ENCODE measurements at places on chromosomes 2 and 18.

DNA sequence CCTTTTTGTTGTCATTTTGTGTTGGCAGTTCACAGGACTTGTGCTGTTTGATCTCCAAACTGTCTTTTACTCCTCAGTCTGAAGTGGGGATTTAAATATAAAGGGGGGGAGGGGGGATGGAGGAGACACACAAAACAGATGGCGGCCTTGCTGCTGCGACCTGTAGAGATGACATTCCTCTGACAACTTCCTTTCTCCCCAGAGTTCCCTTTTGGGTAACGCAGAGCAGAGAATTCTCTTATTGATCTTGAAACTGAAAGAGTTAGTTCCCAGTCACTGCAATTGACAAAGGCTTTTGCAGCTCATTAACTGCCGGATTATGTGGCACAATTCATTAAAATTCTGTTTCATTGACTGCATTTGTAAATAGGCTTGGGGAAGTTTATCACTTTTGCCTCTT, 279.3 kb downstream of the TSN start:
- no peak for DNase-seq

- no peak for DNase-seq
Observed at GRCh38 chr18:67145586-67146292, 370.8 kb downstream of the DSEL start.

DNA sequence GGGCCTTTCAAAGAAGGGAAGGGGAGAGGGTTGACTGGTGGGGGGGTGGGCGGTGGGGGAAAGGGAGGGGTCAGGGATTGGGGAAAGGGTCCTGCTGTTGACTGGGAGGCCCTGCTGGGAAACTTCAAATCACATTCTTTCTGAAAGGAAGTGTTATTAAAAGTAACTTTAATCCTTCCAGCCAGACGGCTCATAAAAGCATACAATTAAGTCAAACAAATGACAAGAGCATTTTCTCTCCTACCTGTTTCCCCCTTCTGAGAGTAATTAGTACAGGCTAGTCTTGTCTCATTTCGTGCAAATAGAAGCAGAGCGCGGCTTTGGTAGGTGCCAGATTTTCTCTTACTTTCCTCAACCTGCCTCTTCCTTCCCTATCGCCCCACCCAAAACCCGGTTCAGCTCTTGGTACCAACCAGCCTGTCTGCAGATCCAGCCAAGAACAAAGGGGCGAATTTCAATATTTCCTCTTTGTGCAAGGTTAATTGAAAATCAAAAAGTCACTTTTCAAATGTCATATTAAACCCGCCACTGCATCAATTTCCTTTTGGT, 2112.6 kb upstream of the PIK3C3 start:
- DNase-seq = no peak

GRCh38 chr2:94870440-94871225, 597 bp upstream of the TEKT4 start:
- DNase-seq = no peak

DNA sequence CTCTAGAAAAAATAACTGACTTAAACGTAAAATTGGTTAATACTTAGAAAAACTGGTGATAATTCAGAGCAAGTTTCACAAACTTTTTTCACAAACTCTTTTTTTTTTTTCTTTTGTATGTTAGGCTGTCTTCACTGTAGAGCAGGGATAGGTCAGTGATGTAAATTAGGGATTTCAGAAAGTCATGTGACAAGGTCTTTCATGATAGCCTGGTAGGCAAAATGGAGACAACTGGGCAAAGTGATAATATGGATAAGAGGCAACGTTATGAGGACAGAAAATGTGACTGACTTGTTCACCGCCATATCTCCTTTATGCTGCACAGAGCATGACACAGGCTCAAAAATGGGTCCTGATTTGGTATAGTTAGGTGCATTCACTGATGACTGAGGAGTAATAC, 39.4 kb upstream of the BBS5 start:
- no peak for DNase-seq

DNA sequence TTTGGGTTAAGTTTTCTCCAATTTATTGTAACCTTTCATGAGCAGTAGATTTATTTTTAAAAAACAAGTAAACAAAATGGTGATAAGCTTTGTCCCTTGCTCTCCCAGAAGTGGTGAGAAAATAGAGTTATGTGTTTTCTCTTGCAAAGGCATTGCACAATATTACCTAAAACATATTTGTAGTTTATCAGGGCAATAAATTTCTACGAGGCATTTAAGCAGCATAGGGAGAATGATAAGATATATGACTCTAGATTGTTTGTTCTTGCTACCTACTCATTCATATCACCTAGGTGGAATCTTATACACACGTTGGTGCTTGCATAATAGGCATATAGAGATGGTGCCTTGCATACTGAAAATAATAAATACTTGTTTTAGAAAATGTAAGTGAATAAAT, 201.7 kb downstream of the MYO1B start:
- no peak for DNase-seq

DNA sequence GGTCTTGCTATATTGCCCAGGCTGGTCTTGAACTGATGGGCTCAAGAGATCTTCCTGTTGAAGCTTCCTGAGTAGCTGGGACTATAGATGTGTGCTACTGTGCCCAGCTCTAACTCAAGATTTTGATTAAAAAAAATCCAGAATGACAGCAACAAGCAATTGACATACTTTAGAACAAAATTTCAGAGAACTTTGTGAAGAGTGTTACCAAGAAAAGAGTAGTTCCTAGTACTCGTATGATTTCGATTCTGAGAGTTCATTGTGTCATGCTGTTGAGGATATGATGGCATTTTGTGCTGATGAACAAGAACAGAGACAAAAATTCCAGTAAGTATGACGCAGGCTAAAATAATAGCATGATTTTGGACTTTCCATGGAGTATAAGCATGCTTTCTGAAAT, 90.2 kb upstream of the TWSG1 start:
- DNase-seq = no peak

GRCh38 chr2:160670618-160671017, 177.0 kb upstream of the RBMS1 start:
- DNase-seq = no peak

GRCh38 chr2:235605312-235606003, 111.6 kb downstream of the AGAP1 start:
- DNase-seq = peak; percentile 95

- DNase-seq = no peak
Observed at GRCh38 chr2:221189431-221190067, 382.6 kb downstream of the EPHA4 start.

DNA sequence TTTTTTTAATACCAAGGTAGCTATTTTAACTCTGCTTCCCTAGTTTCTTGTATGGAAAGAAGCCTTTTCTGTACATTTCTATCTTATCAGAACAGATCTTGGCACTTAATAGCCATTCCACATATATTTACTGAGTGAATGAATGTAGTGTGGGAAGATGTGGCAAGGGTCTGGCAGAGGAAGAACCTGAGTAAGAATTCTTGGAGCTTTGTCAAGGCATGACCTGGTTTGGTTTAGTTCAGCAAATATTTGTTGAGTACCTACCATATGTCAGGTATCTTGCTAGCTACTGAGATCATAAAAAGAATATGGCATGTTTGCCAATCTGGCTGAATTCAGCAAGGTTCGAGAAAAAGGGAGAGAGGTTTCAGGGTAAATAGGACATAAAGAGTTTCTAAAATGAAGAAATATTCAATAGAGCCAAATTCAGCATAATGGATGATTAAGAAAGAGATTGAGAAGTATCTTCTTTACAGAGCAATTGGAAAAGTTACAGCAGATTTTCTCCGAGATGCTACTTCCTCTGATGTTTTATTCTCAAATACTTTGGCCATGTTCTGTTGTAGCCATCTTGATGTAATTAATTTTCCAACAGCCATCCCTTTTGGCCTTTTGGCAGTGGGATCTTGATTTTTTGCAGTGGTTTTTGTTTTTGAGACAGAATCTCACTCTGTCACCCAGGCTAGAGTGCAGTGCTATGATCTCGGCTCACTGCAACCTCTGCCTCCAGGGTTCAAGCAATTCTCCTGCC, 21.7 kb upstream of the MEP1B start:
- DNase-seq = peak; percentile 43

DNA sequence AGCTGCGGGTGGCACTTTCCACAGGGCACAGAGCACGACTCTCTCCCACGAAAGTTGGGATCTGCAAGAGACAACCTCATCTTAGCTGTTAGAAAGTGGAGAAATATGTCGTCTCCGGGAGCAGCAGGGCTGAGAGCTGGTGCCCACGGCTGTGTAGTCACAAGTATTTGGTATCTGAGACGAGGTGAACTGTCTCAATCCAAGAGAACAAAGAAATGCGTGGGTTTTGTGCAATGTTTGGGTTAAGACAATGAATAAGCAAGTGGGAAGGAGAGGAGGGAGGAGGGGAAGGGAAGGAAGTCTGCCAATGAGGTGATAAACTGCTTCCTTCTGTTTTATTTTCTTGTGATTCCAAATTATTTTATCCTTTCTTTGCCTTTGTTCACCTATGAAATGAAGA, 18.0 kb downstream of the DYTN start:
- DNase-seq = peak; percentile 6

DNA sequence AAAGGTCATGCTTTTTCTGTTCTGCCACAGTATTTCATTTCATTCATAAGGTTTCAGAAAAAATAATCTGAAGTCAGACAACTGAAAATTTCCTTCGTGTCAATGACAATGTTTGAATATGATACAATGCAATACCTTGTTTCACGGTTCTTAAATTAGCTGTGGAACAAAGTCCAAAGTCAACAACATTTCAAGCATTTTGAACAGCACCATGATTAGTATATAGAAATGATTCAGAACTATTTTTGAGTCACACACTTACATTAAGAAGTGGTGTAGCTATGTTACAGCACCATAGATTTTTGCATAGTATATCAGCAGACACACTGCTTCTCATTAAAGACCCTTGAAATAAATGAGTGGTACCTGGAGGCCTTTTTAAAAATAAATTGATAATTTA, 178.3 kb upstream of the DSEL start:
- DNase-seq = no peak

DNA sequence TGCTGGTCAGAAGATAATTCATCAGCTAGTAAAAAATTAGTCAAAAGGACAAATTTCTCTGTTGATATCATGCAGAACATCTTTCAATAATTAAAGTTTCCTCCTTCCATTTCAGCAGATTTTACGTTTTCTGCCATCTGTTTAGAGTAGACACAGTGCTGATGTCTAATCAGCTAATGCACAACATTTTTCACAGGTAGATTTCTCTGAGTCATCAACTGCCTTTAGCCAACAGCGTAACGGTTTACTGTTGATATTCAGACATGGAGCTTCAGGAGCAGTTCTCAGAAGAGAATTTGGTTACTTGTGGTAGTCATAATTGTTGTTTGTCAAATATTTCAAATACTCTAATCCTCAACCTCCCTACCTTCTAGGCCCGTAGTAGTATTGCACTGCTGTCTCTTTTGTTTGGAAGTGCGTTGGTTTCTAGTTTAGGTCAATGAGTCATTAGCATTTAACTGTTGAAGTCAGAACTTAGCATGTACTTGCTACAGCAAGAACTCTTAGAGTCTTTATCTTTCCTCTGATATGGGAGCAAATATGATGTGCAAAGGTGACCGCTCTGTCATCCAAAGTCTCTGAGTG, 86.8 kb upstream of the TFPI start:
- no peak for DNase-seq

DNA sequence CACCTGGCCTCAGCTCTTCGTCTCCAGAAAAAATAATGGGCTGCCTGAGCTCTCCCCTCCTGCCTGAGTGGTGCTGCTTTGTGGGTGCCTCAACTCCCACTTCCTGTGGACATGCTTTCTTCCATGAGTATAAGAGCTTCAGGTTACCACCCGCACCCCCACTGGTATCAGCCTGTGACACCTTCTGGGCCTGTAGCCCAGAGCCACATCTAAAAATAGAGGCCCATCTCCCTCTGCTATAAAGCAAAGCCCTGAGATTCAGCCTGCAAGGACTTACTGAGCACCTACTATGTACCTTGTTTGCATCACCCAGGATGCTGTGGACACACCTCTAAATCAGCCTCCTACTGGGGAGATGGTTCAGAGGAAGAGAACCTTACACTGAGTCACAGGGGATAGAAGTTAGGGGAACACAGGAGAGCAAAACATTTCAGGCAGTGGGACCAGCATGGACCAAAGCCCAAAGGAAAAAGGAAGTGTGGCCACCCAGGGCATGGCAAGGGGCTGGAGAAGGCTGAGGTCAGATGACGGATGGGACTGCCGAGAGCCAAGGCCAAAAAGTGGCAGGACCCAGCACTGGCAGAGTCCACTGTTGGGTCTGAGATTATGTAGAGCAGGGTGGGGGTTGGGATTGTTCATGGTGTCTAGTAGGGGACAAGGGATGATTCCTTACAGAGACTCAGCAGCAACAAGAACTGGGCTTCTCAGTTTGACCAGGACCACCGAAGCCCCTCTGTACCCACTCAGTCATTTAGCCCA, 123.7 kb upstream of the PPP1CB start:
- DNase-seq = peak; percentile 69

GRCh38 chr2:53040536-53041229, 726.9 kb upstream of the CHAC2 start:
- DNase-seq = no peak

DNA sequence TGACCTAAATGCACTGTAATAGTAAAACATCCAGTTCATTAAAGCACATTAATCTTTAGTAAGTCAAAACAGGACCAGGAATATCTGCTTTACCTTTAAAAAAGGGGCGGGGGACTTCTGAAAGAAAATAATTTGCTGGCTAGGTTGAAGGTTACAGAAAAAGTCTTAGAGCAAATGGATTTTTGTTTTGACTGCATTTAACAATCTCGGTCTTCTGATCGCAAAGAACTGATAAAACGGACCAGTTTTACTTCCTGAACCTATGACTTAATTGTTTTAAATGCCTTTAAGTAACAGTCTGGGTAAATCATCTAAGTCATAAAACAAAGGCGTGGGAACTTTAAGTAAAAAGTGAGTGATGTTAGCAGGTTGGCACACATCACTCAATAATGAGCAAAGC, 783 bp downstream of the BUB1 start:
- DNase-seq = no peak

DNA sequence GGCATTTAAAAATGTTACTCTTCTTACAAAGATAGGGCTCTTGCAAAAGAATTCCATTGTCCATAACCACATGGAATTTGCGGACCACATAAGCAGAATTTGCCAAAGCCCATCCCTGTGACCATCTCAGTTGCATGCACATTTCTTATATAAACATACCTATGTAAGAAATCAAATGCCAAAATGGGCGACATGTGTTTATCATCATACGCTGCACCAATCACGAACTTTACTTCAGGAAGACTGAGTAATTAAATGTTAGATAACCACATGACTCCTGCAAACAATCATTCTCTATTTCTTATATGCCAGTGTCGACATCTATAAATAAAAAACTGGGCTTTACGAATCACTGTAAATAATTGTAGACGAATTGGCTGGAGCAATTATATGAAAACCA, 186.1 kb upstream of the RBMS1 start:
- no peak for DNase-seq

All from astrocyte of the hippocampus (primary cell).